ENCODE measurements at places on chromosomes 2 and 18.

DNA sequence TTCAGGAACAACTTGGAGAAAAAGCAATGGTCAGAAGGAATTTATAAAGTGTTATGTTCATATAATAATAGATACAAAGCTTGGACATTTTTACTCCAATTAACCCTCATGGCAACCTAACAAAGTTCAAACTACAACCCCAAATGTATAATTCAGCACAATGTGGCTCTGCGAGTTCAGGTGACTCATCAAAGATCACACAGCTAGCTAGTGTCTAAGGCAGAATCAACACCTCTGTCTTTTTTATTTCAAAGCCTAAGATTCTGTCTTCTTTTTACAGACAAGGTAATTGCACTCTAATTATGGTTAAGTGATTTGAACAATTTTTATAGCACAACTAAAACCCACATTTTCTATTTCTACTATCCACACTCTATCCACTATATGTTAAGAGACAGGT lies 90.5 kb downstream of the CHST9 start:
- no peak for DNase-seq

- no peak for DNase-seq
Measured at GRCh38 chr2:68700560-68700959, 34.1 kb upstream of the ARHGAP25 start.

- no peak for DNase-seq
Measured at GRCh38 chr2:223494942-223495341, 107.2 kb downstream of the SCG2 start.

DNA sequence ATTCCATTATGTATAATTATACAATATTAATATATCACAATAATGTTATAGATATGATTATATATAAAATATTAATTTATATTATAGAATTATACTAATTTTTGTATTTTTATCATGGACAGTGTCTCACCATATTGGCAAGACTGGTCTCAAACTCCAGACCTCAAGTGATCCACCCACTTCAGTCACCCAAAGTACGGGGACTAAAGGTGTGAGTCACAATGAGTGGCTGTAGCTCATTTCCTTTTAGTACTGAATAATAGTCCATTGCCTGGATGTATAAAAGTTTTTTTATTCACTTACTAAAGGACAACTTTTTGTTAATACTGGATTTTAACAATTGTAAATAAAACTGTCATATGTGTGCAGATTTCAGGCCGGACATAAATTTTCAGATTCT lies 417.6 kb upstream of the LINC00305 start:
- DNase-seq, result no peak

DNA sequence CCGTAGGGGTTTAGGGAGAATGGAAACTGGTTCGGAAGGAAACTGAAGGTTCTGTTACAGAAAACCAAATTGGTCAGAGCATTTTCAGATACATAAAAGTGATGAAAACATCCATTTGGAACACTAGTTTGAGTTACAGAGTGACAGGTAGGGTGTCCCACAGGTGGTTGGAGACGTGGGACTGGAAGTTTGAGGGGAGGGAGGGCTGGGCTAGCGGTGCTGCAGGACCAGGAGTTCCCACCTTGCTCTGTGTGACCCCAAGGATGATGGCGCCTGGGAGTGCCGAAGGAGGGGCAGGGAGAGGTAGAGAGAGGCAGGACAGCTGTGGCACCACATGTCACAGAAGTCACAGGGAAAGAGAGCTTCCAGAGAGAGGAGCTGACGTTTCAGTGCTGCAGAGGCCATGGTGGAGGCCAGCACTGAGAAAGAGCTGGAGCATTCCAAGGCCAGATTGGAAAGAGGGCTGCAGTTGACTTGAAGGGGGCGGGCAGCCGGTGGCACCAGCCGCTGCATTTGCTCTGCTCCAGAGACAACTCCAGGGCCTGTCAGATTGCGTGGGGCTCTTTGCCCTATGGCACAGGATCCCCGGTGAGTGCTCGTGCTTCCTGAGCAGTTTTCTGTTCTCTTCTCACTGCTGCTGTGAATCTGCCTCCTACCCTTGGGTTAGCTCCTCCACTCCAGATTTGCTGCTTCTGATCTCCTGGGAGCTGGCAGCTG lies 56.2 kb upstream of the FOSL2 start:
- DNase-seq, result no peak

Measured in activated CD8-positive, alpha-beta T cell treated with anti-CD3 and anti-CD28 coated beads, Interleukin-2, amount 10 ng/mL, durations not matched to agents 7 days and 5 days (primary cell).